ENCODE measurements at places on chromosomes 11 and 22.

GRCh38 chr11:16772141-16772512 is 33.7 kb downstream of the C11orf58 start:
- no peak for DNase-seq

DNA sequence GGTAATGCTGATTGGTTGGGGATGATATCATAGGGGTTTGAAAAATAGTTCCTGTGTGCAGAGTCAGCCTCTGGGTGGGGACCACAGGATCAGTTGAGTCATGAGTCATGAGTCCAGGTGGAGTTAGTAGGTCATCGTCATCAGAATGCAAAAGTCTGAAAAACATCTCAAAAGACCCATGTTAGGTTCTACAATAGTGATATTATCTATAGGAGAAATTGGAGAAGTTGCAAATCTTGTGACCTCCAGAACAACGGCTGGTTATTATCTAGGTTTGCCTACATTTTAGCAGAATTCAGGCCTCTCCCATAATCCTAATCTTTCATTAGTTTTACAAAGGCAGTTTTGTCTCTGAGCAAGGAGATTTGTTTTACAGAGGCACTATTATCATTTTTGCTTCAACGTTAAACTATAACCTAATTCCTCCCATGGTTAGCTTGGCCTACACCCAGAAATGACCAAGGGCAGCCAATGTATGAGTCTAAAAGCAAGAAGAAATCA is 38.9 kb downstream of the MS4A2 start:
- DNase-seq, result no peak

DNA sequence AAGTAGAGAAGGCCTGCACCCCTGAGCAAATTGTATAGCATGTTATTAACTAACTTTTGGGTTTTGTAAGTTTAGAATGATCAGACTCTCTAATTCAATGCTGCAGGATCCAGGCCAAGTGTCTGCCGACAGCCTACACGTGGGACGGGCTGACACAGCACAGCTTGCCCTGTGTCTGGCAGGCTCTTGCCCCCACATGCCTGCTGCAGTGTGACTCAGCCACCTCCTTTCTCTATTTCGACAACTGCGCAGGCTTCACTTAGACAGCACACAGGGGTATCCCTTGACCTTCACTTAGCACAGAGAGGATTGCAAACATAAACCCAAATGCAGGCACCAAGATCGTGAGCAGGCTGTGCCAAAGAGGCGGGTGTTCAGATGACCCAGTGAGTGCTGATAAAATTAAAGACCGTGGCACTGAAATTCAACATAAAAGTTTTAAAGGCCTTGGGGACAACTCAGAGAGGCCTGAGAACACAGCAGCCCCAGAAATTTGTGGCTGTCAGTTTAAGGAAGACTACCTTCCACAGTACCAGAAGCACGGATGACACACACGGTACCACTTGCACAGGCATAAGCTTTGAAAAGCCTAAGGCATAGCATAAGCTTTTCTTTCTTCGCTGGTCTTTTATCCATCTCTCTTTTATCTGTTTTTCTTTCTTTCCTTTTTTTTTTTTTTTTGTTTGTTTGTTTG is 37.8 kb downstream of the SCN3B start:
- DNase-seq, result no peak

- no peak for DNase-seq
These were observed 49.3 kb downstream of the ME3 start for GRCh38 chr11:86623041-86623621.
